ENCODE measurements at places on chromosomes 12 and 14.

GRCh38 chr12:66309606-66310005, 7.3 kb downstream of the HELB start:
- DNase-seq: no peak

GRCh38 chr14:64053694-64054669, 201.2 kb downstream of the SYNE2 start:
- DNase-seq: no peak

DNA sequence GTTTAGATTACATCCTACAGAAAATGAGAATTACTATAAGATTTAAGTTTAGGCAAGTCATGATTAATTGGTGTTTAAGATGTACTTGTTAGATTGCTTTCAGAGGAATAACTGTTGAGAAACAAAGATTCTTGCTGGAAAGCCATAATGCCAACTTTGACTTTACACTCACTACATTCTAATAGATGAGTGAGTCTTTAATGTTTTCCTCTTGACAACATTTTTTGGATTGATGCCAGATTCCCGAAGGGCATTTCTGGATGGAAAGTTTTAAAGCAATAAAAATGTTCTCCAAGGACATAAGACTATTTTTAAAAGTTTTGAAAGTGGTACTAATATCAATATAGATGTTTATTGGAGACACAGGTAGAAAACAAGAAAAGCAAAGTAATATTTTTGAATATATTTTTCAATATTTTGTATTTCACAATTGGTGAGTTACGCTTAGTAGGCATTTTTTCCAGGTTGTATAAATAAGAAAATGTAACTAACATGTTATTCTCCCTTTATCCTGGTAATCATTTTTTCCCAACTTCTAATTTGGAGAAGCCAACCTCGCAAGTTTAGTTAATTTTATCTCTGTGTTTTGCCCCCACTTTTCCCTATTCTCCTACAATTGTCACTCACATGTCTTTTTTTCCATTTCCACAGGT, 307.3 kb downstream of the CEP128 start:
- DNase-seq: no peak

- DNase-seq: no peak
Measured at GRCh38 chr12:120116441-120116791, at the start of gene RAB35. Gene RAB35 (minus strand): TSS chr12:120116753. CDS start chr12:120116650, 103 bp downstream.

GRCh38 chr12:109740694-109741245, 27.1 kb downstream of the FAM222A start:
- DNase-seq: no peak

GRCh38 chr12:27400856-27401354, 45.6 kb upstream of the SMCO2 start:
- DNase-seq: no peak

DNA sequence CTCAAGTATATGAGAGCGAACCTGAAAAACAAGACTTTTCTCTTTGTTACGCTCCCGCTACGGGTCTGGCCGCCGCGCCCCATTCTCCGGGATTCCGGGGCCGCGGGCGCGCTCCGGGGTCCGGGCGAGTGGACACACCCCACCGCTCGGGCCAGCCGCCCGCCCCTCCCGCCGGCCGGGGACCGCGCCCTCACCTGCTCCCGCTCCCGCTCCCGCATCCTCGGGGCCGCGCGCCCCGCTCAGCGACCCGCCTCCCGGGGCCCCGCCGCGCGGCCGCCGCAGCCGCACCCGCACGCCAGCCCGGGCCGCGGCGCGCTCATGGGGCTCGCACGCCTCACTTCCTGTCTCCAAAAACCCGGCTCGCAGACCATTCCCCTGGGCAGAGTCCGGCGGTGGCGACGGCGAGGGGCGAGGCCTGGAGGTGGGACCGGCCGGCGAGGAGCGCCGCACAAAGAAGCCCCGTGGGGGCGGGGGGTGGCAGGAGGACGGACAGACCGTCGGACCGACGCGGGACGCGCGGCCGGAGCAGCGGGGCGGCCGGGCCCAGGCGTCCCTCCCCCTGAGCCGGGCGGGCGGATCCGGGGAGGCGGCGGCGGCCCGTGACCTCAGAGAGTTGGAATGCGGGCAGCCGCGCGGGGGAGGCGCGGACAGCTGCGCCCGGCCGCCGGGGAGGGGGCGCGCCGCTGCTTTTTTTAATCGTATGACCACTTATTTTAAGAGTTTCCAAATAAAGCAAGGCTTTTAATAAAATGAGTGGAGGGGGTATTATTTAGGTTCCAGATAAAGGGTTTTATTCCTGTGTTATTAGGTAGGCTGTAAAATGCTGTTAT, at the start of gene PTPN21:
Gene PTPN21, minus strand, starts transcription at position 551 of the 830 bp plus-strand sequence. CDS start 4,590 bp downstream, outside the sequence.
- DNase-seq: no peak

DNA sequence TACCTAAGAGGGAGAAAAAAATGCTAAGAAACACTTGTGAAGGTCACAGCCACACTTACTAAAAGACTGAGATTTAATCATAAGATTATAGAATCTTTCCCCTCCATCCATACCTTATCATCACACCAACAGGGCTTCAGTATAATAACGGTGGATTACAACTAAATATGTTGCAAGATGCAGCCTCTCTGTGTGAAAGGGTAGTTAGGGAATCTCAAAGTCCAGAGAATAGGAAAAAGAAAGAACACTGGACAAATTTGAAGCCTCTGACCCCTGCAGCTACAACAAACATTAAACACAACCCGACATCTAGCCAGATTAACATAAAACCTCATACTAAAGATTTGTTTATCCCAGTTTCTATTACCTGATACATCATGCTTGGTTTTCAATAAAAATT, 181.0 kb downstream of the C12orf42 start:
- DNase-seq: no peak

GRCh38 chr14:21088687-21089086, 9.8 kb downstream of the ZNF219 start:
- no peak for DNase-seq

DNA sequence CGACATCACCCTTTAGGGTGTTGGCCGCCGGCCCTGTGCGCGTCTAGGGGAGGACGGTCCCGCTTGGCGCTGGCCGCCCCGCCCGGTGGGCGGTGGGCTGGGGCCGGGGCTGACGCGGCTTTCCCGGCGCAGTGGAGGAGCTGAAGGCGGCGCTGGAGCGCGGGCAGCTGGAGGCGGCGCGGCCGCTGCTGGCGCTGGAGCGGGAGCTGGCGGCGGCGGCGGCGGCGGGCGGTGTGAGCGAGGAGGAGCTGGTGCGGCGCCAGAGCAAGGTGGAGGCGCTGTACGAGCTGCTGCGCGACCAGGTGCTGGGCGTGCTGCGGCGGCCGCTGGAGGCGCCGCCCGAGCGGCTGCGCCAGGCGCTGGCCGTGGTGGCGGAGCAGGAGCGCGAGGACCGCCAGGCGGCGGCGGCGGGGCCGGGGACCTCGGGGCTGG, 3.6 kb downstream of the TNFAIP2 start:
- no peak for DNase-seq

DNA sequence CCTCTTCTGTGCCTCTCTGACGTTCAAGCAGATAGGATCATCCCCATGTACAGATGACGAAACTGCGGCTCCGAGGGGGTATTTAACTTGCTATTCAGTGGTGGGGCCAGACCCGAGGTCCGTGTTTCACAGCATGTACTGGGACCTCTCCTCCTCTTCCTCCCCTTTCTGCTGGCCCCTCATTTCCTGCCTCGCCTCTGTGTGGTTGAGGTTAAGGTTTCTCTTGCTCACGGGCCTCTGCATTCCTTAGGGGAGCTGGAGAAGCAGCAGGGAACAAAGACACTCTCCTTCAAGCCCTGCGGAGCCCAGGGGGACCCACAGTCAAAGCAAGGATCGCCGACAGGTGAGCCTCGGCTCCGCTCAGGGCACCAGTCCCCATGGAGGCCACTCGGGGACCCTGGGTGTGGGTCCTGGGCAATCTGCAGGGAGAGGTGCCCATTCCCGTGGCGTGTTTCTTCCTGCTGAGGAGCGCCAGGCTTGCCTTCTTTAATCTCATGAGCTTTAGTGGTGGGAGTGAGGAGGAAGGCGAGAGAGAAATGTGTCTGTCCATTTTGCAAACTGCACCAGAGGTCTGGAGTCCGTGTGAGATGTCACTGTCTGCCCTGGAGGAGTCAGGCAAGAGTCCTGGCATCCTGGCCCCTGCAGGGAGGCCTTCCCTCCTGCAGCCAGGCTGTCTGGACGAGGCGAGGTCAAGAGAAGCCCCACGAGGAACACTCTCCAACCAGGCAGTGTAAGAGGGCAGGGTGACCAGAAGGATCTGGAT, 45.0 kb downstream of the SLC6A12 start:
- DNase-seq: no peak

GRCh38 chr12:22810036-22810435, 185.1 kb downstream of the ETNK1 start:
- no peak for DNase-seq

- no peak for DNase-seq
Measured at GRCh38 chr12:71664411-71665089, 449 bp downstream of the THAP2 start.

DNA sequence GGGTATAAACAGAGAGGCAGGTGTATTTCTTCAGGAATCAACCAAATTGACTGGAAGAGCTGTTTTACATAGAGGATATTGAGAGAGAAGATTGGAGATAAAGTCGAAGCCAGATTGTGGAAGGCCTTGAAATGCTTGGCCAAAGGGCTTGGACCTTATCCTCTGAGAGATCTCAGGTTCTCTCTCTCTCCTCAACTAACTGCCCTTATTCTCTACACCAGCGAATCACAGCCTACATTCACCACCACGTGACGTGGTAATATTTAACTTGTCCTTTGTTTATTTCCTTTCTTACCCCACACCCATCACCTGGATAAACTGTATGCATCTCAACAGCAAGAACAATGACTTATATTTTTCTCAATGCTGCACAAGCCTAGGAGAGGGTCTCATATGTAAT, 207.4 kb downstream of the EFCAB11 start:
- no peak for DNase-seq

- DNase-seq: no peak
Measured at GRCh38 chr14:81398196-81398891, 1.8 kb downstream of the STON2 start.

GRCh38 chr14:96405677-96406076, 13.7 kb downstream of the AK7 start:
- DNase-seq: no peak

DNA sequence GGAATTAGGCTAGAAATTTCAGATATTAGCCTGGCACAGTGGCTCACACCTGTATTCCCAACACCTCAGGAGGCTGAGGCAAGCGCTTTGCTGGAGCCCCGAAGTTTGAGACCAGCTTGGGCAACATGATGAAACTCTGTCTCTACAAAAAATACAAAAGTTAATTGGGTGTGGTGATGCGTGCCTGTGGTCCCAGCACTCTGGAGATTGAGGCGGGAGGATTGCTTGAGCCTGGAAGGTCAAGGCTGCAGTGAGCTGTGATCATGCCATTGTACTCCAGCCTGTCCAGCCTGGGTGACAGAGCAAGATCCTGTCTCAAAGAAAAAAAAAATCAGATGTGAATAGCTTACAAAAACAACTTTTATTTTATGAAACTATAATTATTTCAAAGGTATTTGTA, 15.1 kb downstream of the FRMD6 start:
- no peak for DNase-seq

DNA sequence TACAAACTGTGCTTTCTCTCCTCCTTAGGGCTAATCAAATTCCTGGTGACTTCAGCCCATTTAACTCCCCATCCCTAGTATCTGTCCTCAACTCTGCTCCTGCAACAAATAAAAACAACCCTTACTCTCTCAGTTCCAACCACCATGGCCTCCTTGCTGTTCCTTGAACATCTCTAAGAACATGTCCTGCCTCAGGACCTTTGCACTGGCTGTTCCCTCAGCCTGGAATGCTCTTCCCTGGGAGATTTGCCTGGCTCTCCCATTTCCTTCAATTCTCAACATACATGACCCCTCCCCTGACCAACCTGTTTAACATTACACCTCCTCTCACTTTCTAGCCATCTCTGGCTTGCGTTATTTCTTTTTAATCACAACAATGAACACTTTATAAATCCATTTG, 170.5 kb downstream of the PTPN11 start:
- DNase-seq: no peak

GRCh38 chr12:7079826-7080125, 12.5 kb downstream of the C1R start:
- DNase-seq: no peak

GRCh38 chr14:105666420-105666819, 140.0 kb downstream of the TMEM121 start:
- no peak for DNase-seq

DNA sequence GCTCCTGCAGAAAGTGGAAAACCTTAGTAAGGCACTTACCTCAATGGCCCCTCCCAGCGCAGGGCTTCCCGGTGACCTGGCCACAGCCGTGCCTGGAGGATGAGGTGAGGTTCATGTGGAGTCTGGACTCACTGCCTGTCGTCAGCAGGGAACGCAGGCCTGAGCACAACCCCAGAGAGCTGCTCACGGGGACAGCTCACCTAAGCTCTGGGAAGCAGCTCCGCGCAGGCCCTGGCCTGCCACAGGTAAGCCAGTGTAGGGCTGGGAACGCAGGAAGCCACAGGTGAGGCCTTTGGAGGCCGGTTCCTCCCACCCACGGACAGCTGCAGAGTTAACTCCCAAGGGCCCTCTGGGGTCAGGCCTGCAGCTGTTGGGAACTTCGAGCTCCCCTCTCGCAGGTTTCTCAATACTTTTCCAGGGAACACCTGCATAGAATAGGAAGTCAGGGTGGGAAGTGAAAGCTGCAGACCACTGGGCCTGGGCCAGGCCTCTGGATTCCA, 32.7 kb downstream of the ANAPC7 start:
- DNase-seq: no peak

- peak; percentile 72 for DNase-seq
Measured at GRCh38 chr12:4857472-4858291, 52.0 kb upstream of the KCNA1 start.

DNA sequence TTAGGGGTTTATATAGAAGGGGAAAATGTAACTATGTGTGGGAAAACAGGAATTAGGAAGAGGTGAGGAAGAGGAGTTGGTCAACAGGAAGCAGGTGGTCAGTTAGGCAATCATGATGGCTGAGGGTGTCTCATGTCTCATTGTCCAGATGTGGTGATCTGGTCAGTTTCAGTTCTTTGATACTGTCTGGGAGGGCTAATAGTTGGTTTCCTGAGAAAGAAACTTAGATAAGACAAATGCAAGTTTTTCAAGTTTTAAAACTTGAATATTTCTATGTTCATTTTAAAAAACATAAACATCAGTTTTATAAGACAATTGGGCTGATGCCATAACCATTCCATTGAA, 1121.8 kb upstream of the USP15 start:
- no peak for DNase-seq
